ENCODE measurements at places on chromosomes 11 and 22.

DNA sequence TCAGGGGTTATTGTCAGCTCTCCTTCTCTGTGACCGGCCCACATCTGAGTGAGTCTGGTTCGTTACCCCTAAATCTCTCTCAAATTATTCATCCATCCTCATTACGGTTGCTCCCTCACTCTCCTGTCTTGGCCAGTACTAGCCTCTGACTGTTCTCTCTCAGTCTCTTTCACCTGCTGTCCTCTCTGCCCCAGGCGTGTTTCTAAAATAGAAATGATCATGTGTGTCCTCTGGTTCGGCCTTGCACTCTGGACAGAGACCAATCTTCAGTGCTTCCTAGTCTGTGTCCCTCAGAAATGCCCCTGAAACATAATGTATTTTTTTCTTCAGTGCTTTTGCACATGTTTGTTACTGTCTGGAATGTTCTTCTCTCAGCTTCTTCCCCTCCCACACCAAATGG lies 4.9 kb downstream of the PSMD13 start:
- no peak for DNase-seq

DNA sequence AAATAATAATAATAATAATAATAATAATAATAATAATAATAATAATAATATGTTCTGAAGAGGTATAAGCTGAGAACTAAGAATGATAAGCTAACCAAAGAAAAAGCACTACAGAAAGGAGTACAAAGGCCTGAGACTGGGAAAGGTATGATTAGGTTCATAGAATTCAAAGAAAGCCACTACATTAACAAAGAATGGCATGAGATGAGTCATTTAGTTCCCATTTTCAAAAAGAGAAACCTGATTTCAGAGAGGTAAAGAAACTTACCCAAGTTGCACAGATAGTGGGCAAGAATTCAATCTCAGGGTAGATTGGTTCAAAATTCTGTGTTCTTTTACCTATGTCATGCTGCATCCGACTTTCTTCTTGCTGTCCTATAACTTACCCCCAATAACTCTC lies 350.9 kb downstream of the TTC28 start:
- DNase-seq = no peak

- no peak for DNase-seq
Measured at GRCh38 chr11:47433157-47433556, 6.9 kb upstream of the PSMC3 start.

DNA sequence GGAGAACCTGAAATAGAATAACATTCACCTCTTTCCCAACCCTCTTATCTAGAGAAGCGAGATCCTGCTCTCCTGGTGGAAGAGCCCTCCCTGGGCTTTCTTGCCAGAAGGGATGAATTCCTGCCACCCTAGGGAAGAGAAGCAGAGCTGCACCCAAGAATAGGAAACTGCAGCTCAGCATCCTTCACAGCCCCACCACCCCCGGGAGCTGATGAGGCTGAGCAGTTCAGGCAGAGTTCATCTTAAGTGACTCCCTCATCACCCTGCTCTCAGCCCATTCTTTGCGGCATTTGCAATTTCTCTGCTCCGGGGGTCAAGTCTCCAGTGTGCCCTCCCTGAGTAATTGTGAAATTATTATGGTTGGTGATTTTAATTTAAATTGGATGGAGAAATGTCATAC lies 514.9 kb downstream of the BUD13 start:
- no peak for DNase-seq

DNA sequence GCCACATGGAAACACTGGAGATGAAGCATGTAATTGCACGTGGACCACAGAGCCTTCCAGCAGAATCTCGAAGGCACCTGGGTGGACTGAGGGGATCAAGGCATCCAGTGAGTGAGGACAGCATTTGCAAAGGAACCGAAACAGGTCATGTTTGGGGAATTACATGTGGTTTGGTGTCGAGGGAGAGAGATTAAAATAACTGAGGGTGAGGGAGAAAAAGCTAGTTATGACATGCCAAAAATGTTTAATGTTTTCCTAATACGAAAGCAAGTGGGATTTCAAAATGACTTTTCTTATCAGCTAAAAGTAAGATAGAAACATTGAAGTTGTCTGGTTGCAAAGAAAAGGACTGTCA lies 157.1 kb downstream of the BLID start:
- no peak for DNase-seq

GRCh38 chr11:95734009-95734572 lies 55.5 kb downstream of the FAM76B start:
- no peak for DNase-seq

- no peak for DNase-seq
Measured at GRCh38 chr11:723120-723883, 17.3 kb downstream of the EPS8L2 start.

DNA sequence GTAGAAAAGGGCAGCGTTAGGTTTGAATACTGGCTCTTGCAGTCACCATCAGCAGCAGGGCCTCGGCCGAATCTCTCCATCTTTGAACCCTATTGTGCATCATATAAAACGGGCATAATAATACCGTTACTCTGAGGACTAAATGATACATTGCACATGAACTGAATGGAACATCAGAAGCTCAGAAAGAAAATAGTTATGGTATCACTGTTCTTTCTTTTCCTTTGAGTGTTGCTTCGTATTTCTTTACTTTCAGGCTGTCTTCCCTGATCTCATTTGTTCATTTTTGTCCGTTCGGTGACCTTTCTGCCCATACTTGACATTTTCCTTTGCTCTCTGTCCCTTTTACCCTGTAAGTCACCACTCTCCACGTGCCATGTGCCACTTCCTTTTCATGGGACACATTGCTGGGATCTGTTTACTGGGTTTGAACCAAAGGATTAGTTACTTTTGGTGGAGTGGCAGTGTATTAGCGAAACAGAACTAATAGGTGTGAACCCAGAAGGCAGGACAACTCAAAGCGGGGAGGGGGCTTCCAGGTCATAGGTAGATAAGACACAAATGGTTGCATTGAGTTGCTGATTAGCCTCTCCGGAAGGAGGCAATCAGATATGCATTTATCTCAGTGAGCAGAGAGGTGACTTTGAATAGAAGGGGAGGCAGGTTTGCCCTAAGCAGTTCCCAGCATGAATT lies 717 bp upstream of the ZNF202 start:
- no peak for DNase-seq

DNA sequence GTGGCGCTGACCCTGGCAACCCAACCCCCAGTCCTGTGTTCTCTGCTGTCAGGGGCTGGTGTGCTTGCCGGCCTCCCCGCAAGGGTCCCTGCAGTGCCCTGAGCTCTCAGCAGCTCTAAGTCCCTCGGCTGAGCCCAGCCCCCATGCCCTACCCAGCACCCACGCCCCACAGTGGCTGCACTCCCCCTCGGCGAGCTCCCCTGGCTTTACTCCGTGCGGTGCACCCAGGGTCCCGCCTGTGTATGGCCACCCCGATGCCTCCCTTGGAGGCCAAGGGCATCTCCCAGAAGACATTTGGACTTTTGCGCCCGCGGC lies 72.5 kb upstream of the SHISAL1 start:
- DNase-seq = no peak

GRCh38 chr11:34680206-34680605 lies 59.3 kb downstream of the EHF start:
- no peak for DNase-seq

DNA sequence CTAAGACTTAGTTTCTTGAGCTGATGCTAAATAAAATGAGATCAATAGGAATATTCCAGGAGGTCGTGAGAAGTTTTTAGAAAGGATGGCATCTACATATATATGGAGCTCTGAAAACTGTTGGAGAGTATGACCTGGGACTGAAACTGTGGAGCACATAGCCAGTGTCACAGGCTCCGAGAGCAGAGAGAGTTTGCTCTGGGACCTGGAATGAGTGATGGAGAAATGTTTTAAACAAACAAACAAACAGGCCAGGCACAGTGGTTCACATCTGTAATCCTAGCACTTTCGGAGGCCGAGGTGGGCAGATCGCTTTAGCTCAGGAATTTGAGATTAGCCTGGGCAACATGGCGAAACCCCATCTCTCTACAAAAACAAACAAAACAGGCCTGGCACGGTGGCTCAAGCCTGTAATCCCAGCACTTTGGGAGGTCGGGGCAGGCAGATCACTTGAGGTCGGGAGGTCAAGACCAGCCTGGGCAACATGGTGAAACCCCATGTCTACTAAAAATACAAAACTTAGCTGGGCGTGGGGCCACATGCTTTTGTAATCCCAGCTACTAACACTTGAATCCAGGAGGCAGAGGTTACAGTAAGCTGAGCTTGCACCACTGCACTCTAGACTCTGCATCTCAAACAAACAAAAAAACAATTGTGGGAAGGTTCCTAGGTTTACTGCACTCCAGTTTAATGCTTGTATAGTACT lies 67.1 kb downstream of the SLC35F2 start:
- DNase-seq = no peak

GRCh38 chr11:122383186-122383585 lies 267.2 kb upstream of the BLID start:
- DNase-seq = no peak

DNA sequence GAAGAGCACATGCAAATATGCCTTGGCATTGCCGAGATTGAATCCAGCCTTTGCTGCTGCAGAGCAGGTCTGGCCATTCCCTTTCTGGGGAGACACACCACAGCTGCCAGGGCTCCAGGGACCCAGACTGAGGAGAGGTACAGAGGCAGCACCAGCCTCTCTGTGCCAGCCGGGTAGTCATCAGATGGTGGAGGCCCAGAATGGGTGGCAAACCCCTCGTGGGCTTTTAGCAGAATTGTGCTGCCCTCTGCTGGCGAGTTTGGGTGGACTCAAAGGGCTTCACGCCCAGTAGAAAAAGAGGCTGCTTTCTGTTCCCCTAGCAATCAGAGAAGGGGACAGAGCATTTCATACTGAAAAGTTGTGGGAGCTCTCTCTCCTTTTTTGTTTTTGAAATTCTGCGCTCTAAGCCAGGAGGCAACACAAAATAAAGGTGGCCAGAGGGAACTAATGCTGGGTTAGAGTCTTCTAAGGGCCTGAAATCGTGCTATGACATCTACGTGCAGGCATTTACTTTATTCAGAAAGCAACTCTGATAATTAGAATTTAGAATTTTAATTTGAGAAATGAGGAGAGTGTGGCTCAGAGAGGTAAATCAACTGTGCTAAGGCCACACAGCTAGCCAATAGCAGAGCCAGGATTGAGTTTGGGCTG lies 158.8 kb upstream of the NAV2 start:
- DNase-seq = peak; percentile 75

DNA sequence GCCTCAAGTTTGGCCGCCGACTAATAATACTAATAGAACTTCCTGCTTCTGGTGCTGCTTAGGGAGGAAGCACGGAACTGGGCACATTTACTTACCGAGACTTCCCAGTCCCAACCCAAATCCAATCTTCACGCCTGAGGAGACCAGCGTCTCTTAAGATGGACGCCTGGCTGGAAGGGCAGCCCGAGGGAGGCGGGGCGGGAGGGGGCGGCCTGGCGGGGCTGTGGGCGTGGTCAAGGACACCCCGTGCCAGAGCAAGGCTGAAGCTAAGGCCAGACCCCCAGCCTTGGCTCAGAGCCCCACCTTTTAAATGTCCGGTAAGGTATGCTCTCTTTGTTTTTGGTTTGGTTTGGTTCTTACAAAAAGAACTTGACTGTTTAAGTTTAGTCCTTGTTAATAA lies at the start of gene GDPD4:
GDPD4 (minus strand) TSS at position 177 of the 400 bp plus-strand sequence. CDS start 16,549 bp downstream, outside the sequence.
- no peak for DNase-seq

GRCh38 chr11:68413591-68413999 lies 47.0 kb upstream of the PPP6R3 start:
- no peak for DNase-seq

- DNase-seq = no peak
Measured at GRCh38 chr11:109000531-109000930, 335.7 kb downstream of the DDX10 start.

- DNase-seq = no peak
Measured at GRCh38 chr11:123590296-123590912, 64.0 kb downstream of the SCN3B start.

GRCh38 chr11:74069146-74070046 lies 60.5 kb upstream of the UCP3 start:
- no peak for DNase-seq

DNA sequence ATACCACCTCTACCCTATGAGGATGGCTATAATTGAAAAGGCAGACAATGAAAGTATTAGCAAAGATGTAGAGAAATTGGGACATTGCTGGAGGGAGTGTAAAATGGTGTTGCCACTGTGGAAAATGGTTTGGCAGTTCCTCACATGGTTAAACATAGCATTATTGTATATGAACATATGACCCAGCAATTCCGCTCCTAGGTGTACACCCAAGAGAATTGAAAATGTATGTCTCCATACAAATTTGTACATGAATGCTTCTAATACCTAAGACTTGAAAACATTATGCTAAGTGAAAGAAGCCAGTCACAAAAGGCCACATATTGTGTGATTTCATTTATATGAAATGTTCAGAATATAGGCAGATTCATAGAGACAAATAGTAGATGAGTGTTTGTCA lies 10.0 kb downstream of the SLCO2B1 start:
- DNase-seq = no peak

DNA sequence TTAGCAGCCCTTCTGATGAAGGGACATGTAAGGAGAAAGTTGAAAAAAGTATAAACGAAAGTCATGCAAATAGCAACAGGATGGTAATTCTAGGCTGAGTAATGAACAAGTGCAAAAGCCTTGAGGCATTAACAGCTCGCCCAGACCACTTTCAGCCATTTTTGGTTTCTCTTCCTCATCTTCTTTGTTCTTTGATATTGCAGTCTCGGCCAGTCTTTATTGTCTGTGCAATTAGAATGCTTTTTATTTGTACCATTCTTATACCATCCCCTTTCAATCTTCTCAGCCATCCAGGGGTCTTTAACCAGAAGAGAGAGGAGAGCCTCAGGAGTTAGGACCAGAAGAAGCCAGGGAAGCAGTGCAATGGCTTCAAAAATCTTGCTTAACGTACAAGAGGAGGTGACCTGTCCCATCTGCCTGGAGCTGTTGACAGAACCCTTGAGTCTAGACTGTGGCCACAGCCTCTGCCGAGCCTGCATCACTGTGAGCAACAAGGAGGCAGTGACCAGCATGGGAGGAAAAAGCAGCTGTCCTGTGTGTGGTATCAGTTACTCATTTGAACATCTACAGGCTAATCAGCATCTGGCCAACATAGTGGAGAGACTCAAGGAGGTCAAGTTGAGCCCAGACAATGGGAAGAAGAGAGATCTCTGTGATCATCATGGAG lies 7.3 kb downstream of the TRIM34 start:
- DNase-seq = no peak

DNA sequence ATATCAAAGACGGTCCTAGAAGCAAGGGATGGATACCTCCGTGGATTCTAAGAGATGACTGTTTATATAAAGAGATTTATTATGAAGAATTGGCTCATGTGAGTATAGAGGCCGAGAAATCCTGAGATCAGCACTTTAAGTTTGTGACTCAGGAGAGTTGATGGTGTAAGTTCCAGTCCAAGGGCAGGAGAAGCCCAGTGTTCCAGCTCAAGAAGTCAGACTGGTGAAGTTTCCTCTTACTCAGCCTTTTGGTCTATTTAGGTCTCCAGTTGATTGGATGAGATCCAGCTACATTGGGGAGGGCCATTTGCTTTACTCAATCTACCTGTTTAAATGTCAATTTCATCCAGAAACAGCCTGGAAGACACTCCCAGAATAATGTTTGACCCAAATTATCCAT lies 45.1 kb downstream of the TSPAN18 start:
- no peak for DNase-seq

- no peak for DNase-seq
Measured at GRCh38 chr11:96263238-96263763, 79.7 kb downstream of the MAML2 start.

- no peak for DNase-seq
Measured at GRCh38 chr11:58998480-58999290, 59.4 kb downstream of the GLYATL1 start.
